ENCODE measurements at places on chromosomes 12 and 14. TPM values are rescaled to one million over a fixed set of nuclear protein-coding genes. Genes with fewer than 3 reads are reported as not detected.

The P2RX2 gene
- not detected for total RNA-seq

The KRT7 gene
- 2.2 TPM for total RNA-seq

The NXPH4 gene
- 1.2 TPM for total RNA-seq

The TXNDC16 gene
- 11.4 TPM for total RNA-seq

The LRP1-AS gene
- not detected for total RNA-seq

The CLEC4C gene
- total RNA-seq = not detected

The ZNF891 gene
- 0.79 TPM for total RNA-seq

The KCNMB4 gene
- total RNA-seq = 0.26 TPM

The TCL1B gene
- not detected for total RNA-seq

The NUDT14 gene
- total RNA-seq = 10.3 TPM

The STXBP6 gene
- not detected for total RNA-seq

The IAPP gene
- total RNA-seq = not detected

The MYH7 gene
- total RNA-seq = not detected

The LIN7A gene
- 5.9 TPM for total RNA-seq

The DACT1 gene
- 5.3 TPM for total RNA-seq

The KLRB1 gene
- not detected for total RNA-seq

The NKX2-8 gene
- total RNA-seq = not detected

The CAPZA3 gene
- not detected for total RNA-seq

The CLEC4E gene
- not detected for total RNA-seq

The OLR1 gene
- total RNA-seq = not detected

The FKBP4 gene
- total RNA-seq = 38.2 TPM

The CCDC197 gene
- total RNA-seq = not detected

The CLEC4D gene
- total RNA-seq = not detected

The PZP gene
- total RNA-seq = under 0.01 TPM

The DUSP16 gene
- 6.6 TPM for total RNA-seq

The SIX1 gene
- 0.79 TPM for total RNA-seq

The MGP gene
- 281 TPM for total RNA-seq

The TAS2R20 gene
- 1.8 TPM for total RNA-seq

The CLEC9A gene
- total RNA-seq = not detected

The WNT1 gene
- total RNA-seq = not detected
